Lung (tissue), 17 donors: ENCODE measurements at places on chromosomes 13 and 19.

GRCh38 chr19:6735181-6735911 is 2.0 kb downstream of the GPR108 start:
- no peaks in the 10 kb centered on the region for H3K27me3 ChIP-seq
- peaks cover 4% of the 10 kb centered on the region for H3K4me1 ChIP-seq
- no peak overlapping the region for H3K27ac ChIP-seq
- peaks cover 4% of the 10 kb centered on the region for H3K36me3 ChIP-seq

DNA sequence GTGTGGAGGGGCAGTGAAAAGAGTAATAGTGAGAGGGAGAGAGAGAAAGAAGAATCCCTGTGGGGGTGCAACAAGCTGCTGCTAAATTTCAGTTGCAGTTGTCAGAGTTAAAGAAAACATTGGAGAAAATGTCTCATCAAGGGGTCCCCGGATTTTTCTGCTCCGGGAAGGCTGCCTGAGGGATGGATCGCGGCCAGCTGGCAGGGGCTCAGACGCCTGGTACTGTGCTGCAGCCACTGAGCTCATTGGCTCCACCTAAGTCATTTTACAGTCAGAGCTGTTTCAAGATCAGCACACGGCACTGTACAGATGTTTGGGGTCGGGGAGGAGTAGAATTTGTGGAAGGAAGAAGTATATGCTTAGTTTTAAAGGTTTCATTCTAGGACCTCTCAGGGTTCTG is 106.2 kb downstream of the SHISA2 start:
- H3K27me3 ChIP-seq = no peaks in the 10 kb centered on the region
- H3K36me3 ChIP-seq = no peaks in the 10 kb centered on the region
- no peak overlapping the region for H3K4me3 ChIP-seq
- H3K27ac ChIP-seq = no peak overlapping the region

DNA sequence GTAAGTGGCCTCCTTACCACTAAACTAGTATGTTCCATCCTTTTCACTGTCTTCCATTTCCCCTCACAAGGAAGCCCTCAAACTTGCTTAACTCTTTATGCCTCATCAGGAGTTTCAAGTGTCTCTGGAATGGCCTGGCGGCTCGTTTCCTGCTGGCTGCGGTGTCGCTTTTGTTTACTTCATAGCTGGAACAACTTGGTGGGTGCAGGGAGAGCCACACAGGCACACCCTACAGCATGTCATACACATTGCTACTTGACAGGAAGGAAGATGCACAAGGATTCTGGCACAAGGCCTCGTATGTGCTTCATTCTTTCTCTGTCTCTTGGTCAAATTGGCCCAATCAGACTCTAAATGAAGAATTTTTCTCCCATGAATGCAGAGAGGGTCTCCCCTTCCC is 488.3 kb downstream of the FOXO1 start:
- DNase-seq = no peak
- no peak overlapping the region for H3K4me3 ChIP-seq
- no peaks in the 10 kb centered on the region for H3K36me3 ChIP-seq
- no peaks in the 10 kb centered on the region for H3K4me1 ChIP-seq
- no peak overlapping the region for H3K27ac ChIP-seq

DNA sequence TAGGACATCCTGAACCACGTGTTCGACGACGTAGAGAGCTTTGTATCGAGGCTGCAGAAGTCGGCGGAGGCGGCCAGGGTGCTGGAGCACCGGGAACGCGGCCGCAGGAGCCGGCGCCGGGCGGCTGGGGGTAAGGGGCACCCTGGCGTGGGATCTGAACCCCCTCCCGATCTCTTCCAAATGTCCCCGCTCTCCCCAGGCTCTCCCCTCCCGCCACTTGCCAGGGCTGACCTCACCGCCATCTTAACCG is 6.0 kb downstream of the EPS8L1 start:
- DNase-seq = no peak
- no peak overlapping the region for H3K4me3 ChIP-seq
- H3K4me1 ChIP-seq = no peaks in the 10 kb centered on the region
- no peak overlapping the region for H3K27ac ChIP-seq

GRCh38 chr13:98216135-98216565 is 39.1 kb upstream of the RNF113B start:
- H3K27me3 ChIP-seq = no peaks in the 10 kb centered on the region
- peaks cover 19% of the 10 kb centered on the region for H3K4me1 ChIP-seq
- H3K27ac ChIP-seq = no peak overlapping the region
- H3K4me3 ChIP-seq = no peak overlapping the region

DNA sequence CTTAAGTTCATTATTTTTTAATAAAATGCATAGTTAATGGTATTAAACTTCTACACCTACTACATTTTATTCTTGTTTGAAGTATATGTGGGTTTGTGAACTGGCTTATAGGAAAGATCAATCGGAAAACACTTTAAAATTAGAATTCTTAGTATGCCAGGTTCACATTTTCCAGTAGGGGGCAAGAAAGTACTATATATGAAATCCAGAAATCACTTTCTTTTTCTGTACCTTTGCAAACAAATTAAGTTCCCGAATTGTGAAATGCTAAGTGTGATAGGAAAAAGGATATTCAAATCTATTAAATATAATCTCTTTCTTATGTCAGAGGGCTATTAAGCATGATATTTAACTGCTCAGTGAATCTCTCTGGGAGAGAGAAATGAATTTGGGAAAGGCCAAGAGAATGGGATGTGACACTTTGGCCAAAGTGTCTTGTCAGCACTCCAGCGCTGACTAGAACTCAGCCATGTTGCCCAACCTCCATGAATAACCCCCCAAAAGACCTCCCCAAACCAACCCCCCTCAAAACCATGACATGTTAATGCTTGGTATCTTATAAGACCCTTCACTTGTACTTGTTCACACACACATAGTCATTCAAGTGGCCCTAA is 122.6 kb upstream of the SLC10A2 start:
- H3K4me1 ChIP-seq = no peaks in the 10 kb centered on the region
- H3K27ac ChIP-seq = no peak overlapping the region
- no peaks in the 10 kb centered on the region for H3K27me3 ChIP-seq

GRCh38 chr19:1025960-1026782 is at the start of gene CNN2:
Gene CNN2, plus strand, starts transcription at chr19:1026608. Its CDS starts 54 bp downstream, at chr19:1026662.
- peaks cover 5% of the 10 kb centered on the region for H3K36me3 ChIP-seq
- H3K4me1 ChIP-seq = peaks cover 2% of the 10 kb centered on the region
- peak within 1 kb of the TSS; percentile 80 for H3K4me3 ChIP-seq
- no peaks in the 10 kb centered on the region for H3K27me3 ChIP-seq
- H3K27ac ChIP-seq = peak within 1 kb of the TSS; percentile 99

DNA sequence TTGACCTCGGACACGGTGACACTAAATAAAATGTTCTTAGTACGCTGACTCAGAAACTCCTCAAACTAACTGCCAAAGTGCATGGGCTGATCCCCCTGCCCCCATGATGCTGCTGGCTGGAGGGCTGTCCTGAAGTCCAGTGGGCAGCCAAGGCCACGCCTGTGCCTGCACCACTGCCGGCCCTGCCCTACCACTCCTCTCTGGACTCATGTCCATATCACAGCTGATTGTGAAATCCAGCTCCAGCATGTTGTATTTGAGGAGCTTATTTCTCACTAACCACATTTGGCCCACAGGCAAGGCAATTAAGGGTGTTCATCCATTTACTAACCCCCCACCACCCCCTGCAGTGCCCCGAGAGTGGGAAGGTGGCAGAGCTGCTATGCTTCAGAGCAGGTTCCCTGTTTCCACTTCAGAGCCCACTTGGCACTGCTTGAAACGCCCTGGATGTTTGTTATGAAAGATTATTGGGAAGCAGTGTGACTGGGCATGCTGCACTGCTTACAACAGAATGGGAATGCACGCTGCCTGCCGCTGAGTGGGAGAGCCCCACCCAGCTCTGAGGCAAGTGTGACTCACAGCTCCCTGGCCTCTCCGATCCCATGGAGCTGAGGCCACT is 114.0 kb downstream of the UQCRFS1 start:
- DNase-seq = no peak
- peak overlapping the region; percentile 71 for H3K27ac ChIP-seq
- H3K4me3 ChIP-seq = no peak overlapping the region
- H3K36me3 ChIP-seq = no peaks in the 10 kb centered on the region
- H3K27me3 ChIP-seq = no peaks in the 10 kb centered on the region
- H3K4me1 ChIP-seq = no peaks in the 10 kb centered on the region

- H3K36me3 ChIP-seq = no peaks in the 10 kb centered on the region
- DNase-seq = peak; percentile 77
- H3K4me1 ChIP-seq = no peaks in the 10 kb centered on the region
- no peak overlapping the region for H3K27ac ChIP-seq
- no peaks in the 10 kb centered on the region for H3K27me3 ChIP-seq
- H3K4me3 ChIP-seq = no peak overlapping the region
Observed at GRCh38 chr19:13633109-13633508, 126.8 kb upstream of the CACNA1A start.

- H3K4me1 ChIP-seq = no peaks in the 10 kb centered on the region
- no peaks in the 10 kb centered on the region for H3K36me3 ChIP-seq
- H3K27ac ChIP-seq = no peak overlapping the region
- H3K4me3 ChIP-seq = no peak overlapping the region
- no peaks in the 10 kb centered on the region for H3K27me3 ChIP-seq
- peak; percentile 35 for DNase-seq
Observed at GRCh38 chr19:7004313-7004931, 16.8 kb downstream of the MBD3L2B start.

GRCh38 chr13:110367620-110368019 is 60.5 kb downstream of the COL4A2 start:
- H3K4me3 ChIP-seq = no peak overlapping the region
- H3K27ac ChIP-seq = no peak overlapping the region
- H3K27me3 ChIP-seq = no peaks in the 10 kb centered on the region
- no peaks in the 10 kb centered on the region for H3K36me3 ChIP-seq

DNA sequence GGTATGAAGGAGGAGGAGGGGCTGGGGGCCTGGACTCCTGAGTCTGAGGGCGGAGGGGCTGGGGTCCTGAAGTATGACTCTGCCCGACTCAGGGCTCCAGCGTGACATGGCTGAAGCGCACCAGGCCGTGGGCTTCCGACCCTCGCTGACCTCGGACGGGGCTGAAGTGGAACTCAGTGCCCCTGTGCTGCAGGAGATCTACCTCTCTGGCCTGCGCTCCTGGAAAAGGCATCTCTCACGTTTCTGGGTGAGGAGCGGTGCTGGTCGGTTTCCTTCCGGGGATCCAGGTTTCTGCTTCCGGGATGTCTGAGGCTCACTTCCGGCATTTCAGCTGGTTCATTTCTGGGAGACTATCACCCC is 1.2 kb downstream of the CPT1C start:
- no peak overlapping the region for H3K4me3 ChIP-seq
- no peaks in the 10 kb centered on the region for H3K27me3 ChIP-seq
- H3K36me3 ChIP-seq = peaks cover 4% of the 10 kb centered on the region
- peaks cover 13% of the 10 kb centered on the region for H3K4me1 ChIP-seq
